T-helper 2 cell (primary cell): ENCODE measurements at places on chromosomes 2 and 18.
A peak's percentile ranks its signal among the peaks of the same experiment; 100 is the strongest.

- no peak for DNase-seq
Observed at GRCh38 chr2:221747289-221747972, 175.3 kb upstream of the EPHA4 start.

- DNase-seq: no peak
Observed at GRCh38 chr2:168935810-168936581, 34.9 kb downstream of the G6PC2 start.

DNA sequence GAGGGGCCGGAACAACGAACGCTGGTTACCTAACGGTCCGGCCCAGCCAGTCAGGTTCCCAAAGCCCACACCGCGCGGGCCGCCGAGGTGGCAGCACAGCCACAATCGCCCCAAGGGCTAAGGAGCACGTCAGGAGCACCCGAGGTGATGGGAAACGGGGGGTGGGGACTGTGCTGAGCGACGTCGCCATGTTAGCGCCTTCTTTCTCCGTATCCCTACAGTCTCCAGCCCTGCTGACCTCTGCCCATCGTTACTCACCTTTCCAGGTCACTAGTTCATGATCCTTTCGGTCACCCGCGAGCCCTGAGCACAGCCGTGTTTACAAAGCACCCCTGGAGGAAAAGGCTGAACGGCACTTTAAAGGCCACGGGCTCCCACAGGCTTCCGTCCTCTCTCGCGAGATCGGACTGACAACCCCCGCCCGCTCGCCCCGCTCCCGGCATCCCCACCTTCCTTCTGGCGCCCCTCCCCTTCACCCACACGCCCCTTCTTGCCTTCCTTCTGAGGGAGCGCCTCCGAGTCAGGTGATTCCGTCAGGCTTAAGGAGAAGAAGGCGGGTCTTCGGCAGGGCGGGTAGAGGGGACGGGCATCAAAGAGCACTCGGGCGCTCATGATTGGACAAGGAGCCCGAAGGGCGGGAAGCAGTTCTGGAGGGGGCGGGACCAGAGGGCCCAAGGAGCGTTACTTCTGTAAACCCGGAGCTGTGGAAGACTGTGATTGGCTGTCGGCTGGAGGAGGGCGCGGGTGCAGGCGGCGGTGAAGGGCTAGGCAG lies at the start of gene ATF2:
Gene ATF2, minus strand, starts transcription at position 412 of the 772 bp plus-strand sequence. CDS start 31,760 bp downstream, outside the sequence.
- peak; percentile 100 for DNase-seq

- no peak for DNase-seq
Observed at GRCh38 chr18:78979730-78980278, at the start of gene SALL3. Gene SALL3 (plus strand): TSS chr18:78979818. CDS start chr18:78980275, 457 bp downstream.

DNA sequence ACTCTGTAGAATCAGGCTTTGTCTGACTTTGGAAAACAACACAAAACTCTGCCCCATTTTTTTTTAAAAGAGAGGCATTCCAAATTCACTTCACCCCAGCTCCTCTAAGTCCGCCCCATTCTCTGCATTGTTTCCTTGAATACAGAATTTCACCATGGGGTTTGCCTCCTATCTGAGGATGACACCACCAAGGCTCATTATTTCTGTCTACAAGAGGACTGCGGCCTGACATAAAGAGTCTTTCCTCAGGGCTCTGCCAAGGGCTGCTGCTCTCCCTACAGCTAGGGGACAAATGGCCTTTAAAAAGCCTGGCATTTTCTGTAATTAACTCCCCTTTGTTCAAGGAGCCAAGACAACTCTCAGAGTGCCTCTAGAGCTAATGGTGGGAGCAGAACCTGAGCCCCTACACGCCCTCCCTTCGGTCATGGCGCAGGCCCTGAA lies 4.6 kb downstream of the CHST10 start:
- no peak for DNase-seq

- DNase-seq: no peak
Observed at GRCh38 chr2:127320586-127321275, 26.8 kb upstream of the ERCC3 start.

DNA sequence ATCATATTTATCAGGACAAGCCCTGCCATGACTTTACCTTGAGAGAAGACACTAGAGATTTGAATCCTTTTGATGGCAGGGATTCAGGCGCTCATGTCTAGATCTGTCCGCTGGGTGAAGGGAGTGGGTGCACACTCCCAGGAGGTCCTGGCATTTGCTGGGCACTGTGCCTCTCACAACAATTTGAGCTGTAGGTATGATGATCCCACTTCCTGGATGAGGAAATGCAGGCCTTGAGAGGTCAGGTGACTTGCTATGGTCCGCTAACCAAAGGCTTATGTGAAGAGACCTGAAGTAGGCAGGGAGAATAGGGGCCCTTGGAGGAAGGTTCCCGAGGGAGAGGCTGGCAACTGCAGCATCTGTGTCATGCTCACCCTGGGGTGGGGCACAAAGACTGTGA lies 206.1 kb downstream of the HAUS1 start:
- no peak for DNase-seq

DNA sequence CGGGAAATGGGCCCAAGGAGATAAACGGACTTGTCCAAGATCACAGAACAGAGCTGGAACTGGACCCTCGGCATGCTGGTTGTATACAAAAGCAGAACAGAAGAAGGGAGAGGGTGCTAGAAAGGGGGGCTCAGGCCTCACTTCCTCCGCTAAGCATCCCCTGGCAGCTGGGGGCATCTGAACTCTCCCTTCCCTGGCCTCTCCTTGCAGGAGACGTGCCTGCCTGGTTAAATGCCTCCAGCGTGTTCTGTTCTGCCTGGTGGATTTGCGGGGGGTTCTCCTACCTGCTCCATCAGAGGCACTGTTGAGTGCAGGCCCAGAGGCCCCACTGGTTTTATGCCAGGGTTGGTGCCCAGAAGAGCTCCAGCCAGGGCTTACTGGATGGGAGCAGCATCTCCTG lies 124.7 kb downstream of the ZFP36L2 start:
- DNase-seq: no peak

DNA sequence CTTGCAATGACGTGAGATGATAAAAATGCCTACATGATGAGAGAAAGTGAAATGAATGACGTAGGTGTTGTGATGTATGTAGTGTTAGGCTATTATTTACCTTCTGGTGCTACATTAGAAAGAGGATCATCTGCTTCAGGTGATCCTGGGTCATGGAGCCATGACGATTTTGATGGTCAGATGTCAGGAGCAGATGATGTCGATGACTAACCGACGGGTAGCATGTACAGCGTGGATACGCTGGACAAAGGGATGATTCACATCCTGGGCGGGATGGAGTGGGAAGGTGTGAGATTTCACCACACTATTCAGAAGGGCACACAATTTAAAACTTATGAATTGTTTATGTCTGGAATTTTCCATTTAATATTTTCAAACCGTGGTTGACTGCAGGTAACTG lies 43.5 kb upstream of the ACVR1C start:
- DNase-seq: no peak

DNA sequence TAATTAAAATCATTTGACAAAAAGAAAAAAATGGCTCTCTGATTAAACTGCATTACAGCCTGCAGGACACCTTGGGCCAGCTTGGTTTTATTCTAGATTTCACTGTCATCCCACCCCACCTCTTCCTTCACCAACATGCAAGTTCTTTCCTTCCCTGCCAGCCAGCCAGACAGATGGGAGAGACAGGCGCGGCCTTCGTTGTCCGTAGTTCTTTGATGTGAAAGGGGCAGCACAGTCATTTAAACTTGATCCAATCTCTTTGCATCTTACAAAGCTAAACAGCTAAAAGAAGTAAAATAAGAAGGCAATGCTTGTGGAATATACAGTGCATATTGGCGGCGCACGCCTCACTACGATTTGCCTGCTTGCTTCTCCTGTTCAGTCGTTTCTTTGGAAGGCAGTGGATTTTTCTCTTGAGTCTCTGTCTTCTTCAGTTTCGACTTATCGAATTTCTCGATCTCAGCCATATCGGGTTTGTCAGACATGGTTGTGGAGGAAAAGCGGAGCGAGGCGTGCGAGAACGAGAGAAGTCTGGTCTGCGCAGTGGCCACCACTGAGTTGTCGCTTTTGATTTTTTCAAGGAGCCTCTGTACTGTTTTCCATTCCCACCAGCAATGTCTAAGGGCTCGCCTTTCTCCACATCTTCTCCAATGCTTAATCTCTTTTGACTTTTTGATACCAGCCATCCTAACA lies 22.4 kb downstream of the COLEC11 start:
- DNase-seq: no peak

DNA sequence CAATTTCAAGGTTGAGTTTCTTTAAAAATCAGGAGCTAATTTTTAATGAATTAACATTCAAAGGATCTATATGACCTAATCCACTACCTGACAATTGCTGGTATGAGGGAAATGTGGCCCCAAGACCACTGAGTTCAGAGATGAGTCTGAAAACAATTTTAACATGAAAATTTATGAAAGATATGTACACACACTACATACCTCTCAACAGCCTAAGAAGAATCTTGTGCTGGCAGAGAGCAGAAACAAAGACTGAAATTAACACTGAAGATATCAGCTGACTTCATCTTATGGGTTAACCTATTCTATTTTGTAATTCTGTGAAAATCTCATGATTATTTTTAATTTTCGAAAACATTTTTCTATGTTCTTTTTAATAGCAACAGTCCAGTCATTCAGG lies 1.7 kb downstream of the FAP start:
- no peak for DNase-seq

GRCh38 chr2:64063454-64063853 lies 44.2 kb upstream of the VPS54 start:
- no peak for DNase-seq

DNA sequence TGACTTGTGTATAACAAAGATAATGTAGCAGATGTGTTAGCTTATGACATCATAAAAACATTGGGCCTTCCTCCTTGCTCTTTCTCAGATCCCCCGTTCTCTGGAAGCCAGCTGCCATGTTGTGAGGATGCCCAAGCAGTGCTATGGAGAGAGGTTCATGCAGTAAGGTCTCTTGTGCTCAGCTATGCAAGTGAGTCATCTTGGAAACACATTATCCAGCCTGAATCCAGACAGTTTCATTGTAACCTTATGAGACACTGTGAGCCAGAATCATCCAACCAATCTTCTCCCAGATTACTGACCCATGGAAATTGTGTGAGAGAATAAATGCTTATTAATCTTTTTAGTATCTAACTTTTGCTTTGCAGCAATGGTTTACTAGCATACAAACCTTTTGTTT lies 60.8 kb downstream of the ST6GAL2 start:
- no peak for DNase-seq

- DNase-seq: no peak
Observed at GRCh38 chr2:7902251-7902765, 779.5 kb upstream of the ID2 start.

DNA sequence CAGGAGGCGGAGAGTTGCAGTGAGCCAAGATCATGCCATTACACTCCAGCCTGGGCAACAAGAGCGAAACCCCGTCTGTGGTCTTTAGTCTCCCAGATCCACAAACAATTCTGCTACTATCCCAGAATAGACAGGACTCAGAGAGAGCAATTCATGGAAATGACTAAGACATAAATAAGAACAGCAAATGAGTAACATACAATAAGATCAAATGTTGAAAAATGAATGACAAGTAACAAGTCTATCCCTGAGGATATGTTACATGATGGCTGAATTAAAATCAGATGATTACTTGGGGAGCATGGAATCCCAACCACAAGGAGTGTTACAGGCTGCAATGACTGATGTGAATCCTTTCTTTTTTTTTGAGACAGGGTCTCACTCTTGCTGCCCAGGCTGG lies 10.3 kb downstream of the ARL5A start:
- DNase-seq: no peak

- no peak for DNase-seq
Observed at GRCh38 chr18:23631746-23632145, 31.0 kb downstream of the ANKRD29 start.

GRCh38 chr18:79949697-79950487 lies 1.6 kb downstream of the SLC66A2 start:
- no peak for DNase-seq

DNA sequence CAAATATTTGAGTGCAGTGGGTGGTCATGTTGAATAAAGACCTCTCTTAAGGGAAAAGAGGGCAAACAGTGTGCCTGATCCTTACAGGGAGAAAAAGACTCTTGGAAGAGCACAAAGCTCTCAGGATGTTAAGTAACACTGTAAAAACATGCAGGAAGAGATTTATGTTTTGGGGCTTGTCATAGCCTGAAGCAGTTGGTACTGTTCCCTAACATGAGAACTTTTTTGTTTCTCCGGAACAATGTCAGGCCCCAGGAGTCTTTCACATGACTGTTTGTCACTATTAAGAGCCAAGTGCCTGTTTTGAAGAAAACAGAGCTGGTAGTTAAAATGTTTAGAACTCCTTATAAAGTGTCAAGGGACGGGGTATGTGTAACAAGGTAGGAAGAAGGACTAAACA lies 83.7 kb upstream of the B3GNT2 start:
- DNase-seq: no peak

- DNase-seq: peak; percentile 47
Observed at GRCh38 chr2:147639891-147640290, 204.9 kb upstream of the ACVR2A start.

- DNase-seq: no peak
Observed at GRCh38 chr2:224645722-224646121, 60.6 kb upstream of the CUL3 start.

DNA sequence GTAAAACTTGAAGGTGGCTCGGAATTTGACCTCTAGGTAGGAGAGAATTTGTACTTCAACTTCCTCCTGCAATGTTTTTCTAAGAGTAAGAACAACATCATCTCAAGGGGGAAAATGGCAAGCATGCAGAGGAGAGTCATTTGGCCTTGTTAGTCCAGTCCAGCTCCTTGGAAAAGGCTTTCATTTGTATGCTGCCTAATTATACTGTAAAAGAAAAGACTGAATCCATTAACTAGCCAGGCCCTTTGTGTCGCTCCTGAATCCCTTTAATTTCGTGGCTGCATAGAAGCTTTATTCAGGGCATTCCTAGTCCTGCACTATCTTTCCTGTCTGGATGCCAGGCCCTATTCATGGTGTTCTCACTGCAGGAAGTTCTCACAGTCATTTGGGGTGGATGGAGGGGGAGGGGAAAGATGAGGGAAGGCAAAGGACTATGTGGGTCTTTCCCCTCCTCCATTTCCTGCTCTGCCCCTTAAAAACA lies 36.0 kb downstream of the PHLPP1 start:
- DNase-seq: no peak

DNA sequence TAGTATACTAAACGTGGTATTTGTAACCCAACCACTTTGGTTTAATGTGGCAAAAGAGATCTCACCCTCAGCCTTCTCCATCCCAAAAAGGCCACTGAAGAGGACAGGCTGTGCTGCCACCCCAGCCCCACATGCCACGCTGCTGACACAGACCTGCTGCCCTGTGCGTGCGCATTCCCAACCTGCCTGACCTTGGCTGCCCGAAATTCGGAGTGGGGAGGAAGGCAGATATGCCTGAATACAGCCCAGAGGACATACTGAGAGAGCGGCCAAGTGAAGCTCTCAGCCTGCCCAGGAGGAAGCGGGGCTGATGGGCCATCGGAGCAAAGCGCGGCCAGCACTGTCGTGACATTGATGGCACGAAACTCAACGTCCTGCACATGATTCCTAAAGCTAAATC lies 70.0 kb downstream of the HDAC4 start:
- DNase-seq: no peak
